ENCODE measurements at places on chromosomes 4 and X.

DNA sequence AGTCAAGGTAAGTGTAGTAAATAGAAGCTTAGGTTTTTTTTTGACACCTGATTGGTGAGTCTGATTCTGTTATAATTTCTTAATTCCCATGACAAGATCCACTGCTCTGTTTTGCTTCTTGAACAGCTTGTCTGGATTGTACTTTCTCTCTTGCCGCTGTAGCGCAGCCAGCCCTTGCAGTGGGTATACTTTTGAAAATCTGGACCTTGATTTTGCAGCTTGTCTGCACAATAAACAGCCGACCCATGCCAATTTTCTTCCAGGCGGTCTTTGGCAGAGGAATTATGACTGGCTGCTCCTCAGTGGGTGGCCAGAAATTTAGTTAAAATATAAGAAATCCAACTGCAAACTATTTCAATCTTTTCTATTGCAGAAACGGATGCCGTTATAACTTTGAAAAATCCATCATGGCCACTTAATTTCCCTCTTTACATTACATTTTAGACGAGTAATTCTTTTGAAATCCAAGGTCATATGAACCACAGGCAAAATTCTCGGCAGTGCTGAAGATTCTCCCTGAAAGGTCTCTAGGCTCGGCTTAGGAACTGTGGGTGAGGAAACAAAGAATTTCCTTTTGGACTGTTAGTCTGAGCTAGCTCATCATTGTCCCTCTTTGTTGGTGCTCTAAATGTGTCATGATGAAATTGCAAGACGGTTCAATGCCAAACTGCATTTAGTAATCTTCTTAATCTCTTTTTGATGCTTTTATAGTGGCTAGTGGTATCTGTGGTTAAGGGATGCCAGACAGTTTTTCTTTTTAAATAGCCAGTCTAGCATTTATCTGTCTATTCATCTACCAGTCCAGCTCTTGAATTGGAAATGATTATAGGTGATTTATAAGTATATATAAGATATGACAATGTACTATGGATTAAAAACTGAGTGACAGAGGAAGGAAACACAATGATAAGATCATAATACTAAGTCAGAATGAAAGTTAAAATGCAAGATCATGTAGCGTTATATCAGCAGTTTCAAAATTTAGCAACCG lies 31.5 kb upstream of the PTTG2 start:
- peak; percentile 26 for DNase-seq

GRCh38 chrX:129980540-129981199 lies 1.8 kb upstream of the BCORL1 start:
- DNase-seq: no peak

GRCh38 chr4:35900286-35901243 lies 343.7 kb downstream of the ARAP2 start:
- DNase-seq: no peak

- DNase-seq: no peak
Measured at GRCh38 chrX:78327370-78328086, at the start of gene CYSLTR1. CYSLTR1 (minus strand) TSS chrX:78327611; CDS start chrX:78273746, 53,865 bp downstream.

DNA sequence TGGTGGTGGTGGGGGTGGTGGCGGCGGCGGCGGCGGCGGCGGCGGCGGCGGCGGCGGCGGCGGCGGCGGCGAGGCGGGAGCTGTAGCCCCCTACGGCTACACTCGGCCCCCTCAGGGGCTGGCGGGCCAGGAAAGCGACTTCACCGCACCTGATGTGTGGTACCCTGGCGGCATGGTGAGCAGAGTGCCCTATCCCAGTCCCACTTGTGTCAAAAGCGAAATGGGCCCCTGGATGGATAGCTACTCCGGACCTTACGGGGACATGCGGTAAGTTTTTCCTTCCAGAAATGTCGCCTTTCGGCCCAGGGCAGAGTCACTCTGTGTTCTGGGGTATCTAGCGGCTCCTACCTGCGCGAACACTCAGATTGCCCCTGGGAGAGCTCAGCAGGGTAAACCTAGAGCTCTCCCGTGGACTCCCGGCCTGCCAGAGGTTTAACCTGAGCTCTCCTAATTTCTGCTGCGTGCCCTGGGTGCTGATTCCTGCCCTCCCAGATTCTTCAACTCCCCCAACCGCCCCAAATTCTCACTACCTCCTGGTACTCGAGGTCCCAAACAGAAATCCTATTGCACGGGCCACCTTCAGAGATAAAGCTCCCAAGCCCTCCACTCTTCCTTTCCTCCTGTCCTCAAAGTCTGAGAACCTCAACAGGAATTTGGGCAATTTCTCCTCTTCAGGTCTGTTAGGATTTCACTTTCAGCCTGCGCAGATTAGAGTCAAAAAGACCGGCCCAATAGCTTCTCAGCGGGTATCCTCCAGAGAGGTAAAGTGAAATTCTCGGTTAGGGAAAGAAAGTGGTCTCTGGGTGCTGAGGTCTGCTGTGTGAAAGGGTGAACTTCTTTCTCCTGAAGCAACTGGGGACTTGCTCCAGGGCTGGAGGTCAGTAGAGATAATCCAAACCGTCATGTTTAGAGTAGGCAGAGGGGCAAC lies 2.9 kb downstream of the AR start:
- no peak for DNase-seq

- no peak for DNase-seq
Measured at GRCh38 chrX:136453771-136454170, 34.0 kb upstream of the BRS3 start.

DNA sequence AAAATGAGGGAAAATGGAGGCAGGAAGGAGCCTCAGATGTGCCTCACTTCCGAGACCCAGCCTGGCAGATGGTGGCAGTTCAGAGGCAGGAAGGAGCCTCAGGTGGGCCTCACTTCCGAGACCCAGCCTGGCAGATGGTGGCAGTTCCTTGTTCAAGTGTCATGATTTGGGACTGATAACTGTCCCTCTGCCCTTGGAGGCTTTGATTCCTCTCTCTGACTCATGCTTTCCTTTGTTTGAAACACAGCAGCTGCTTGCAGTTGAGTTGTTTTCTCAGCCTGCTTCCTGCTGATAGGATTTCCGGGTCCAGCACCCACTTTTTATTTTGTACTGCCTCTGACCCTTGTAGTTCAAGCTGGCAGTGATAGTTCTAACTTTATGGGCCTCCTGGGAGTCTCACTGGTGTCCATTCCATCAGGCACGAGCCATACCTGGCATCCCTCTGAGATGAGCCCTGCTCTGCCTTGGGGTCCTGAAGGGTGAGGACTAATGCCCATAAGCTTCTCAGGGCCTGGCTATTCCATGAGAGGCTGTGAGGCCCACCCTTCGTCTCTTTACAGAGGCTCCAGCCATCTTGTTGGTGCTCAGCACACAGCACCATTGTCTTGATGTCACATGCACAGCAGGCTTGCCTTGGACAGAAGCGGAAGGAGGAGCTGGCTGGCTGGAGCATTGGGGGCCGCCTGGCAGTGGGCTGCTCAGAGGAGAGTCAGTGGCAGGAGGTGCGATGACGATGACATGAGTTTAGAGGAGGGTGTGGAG lies 13.0 kb downstream of the RGS12 start:
- DNase-seq: no peak

DNA sequence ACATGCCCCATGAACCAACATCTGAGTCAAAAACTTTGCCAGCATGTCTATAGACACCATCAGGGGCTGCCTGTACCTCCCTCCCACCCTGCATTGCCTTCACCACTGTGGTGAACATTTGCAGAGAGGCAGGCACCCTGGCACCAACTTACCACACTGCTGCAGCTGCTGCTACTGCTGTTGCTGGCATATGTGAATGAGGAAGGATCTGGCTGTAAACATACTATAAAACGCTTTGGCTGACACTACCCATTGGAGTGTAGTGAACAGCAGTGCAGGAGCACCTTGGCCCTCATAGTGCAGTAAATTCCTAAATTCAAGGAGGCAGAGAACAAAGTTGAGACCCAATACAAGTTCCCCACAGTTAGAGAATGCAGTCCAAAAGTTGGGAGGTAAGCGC lies 90.6 kb upstream of the SPIN4 start:
- no peak for DNase-seq

GRCh38 chr4:120403296-120403695 lies 336.6 kb upstream of the MAD2L1 start:
- DNase-seq: no peak

- DNase-seq: no peak
Measured at GRCh38 chr4:184715526-184715925, 18.4 kb downstream of the CENPU start.

GRCh38 chrX:1593286-1594271 lies 2.2 kb downstream of the AKAP17A start:
- DNase-seq: no peak

DNA sequence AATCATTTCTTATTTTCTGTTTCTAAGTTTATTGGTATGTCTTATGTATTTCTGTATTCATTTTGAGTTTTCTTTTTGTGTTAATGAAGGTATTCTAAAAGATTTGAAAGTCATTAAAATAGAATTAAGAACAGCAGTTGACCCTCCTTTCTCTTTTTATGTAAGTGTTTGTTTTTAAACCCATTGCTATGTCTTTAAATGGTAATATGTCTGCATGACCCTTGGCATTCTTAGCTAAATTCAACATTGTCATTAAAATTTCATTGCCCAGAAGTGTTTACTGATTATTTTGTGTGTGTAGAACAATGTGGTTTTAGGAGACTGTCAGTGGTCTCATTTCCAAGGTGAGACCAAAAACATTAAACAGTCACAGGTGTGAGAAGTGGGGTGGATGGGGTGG lies 197.8 kb downstream of the PCDH7 start:
- no peak for DNase-seq

DNA sequence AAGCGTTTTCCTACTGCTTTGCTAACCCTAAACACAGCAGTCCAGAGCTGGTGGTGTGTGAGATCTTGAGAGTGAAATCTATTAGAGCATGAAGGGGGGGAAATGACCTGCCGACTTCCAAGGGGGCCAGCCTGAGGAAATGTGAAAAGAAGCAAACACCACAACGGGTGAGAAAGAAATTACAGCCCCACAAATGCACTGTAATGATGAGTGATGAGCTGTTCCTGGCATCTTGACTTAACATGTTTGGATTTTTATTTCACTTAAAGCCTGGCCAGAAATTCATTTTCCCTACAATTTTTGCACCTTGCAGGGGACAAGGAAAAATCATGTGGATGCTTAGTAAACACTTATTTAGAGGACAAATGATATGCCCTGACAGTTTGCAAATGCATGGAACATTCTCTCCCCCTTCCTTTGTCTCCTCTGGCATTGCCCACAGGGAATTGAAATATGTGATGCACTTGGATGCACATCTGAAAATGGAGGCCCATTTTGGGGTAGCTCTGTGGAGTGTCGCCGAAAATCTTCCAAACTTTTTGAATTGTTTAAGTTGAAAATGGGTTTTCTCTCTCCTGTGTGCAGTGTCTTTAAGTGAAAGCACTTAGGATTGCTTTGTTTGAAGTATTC lies 84.3 kb upstream of the TMEM150C start:
- no peak for DNase-seq

DNA sequence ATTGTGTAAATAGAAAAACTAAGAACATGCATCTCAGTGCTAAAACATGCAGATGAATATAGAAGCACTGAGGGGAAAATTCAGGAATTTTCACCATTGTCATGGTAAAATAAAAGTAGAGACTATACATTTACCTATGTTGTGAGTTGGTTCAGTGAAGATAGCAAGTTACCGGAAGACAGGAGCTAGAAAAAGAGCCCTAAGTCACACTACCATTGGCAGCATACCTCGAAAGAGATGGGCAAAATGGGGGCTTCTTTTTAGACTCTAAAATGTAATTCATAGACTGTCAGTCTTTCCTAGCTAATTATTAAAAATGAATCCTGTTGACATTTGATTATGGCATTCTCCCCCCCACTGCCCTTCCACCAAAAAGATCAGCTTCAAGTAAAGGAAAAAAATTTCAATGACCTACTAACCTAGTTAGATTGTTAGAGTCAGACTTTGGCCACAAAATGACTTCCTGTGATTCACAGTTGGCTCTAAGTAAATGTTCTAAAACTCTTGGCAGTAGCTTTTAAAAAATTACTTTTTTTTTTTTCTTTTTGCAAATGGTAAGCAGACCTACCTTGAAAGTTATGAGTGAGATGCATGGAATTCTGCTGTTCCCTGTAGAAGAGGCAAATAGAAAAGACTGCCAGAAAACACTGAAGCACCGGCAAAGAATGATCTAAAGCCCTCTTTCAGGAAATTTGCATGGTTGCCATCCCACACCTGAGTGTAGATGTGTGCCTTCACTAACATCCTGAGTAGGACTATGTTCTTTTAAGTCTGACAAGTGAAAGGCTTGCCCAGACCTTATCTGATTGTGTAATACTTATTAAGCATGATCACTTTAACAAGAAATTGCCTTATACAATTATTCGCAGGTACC lies 26.4 kb upstream of the ARSJ start:
- peak; percentile 65 for DNase-seq

- DNase-seq: no peak
Measured at GRCh38 chr4:77025643-77026321, 50.0 kb downstream of the CCNI start.

- DNase-seq: no peak
Measured at GRCh38 chrX:14062524-14062923, 32.8 kb upstream of the GEMIN8 start.

DNA sequence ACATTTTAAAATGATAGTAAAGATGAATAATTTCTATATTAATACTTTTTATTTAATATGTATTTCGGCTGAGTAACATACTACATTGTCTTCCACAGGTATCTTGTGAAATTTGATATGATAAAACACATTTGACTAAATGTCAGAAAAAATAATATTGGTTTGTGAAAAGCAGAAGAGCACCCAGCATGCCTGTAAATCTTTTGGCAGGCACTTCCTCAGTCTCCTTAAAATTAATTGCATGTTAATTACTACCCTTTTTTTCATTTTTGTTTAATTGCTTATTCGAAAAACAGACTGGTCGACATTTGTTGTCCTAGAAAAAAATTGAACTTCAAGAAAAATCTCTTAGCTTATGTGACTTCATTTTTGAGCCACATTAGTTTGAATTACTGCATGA lies 40.6 kb downstream of the CLCN3 start:
- DNase-seq: no peak

DNA sequence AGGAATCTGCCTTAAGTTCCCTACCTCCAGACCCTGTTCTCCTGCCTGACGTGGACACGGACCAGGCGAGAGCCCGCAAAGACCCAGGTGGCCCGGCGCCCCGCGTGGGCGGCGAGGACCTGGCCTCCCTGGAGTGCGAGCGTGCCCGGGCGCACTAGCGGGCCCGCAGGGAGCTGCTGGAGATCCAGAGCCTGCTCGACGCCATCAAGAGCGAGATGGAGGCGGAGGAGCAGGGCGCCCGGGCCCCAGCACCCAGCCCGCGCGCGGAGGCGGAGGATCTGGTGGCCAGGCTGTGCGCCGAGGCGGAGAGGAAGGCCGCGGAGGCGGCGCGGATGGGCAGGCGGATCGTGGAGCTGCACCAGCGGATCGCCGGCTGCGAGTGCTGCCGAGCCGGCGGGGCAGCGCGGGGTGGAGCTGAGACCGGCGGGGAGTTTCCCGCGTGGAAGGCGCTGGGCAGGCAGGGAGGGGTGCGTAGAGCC lies 18.2 kb downstream of the MRFAP1 start:
- DNase-seq: peak; percentile 52

GRCh38 chrX:10984213-10984612 lies 126.9 kb upstream of the HCCS start:
- DNase-seq: no peak

GRCh38 chrX:153488231-153488914 lies 6.4 kb upstream of the BGN start:
- no peak for DNase-seq
